ENCODE measurements at places on chromosomes 2 and 18.

DNA sequence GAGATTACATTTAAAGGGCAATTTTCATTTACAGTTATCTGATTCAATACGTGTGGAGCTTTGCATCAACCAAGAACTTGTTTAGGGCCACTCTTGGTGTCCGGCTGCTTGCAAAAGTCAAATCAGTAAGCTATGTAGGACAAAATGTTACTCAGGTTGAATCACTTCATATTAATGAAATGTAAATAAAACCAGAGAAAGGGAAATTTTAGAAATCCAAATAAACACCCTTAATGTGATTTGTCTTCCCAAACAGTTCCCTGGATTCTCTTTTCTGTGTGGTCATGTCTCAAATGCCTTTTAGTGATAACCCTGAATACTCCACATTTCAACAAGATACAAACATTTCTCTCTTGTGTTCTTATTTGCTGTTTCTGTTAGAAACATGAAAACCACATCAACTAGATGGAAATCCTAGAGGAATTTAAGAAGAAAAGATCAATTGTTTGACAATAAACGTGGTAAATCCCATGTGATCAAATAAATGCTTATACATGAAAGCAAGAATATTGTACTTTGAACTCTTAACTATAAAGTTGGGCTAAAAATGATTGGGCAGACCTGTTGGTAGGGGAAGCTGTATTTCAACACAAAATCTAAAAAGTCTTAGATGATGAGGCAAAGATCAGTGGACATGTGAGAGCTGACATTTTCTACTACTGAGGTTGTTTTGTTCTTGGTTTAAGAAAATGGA lies 101.3 kb downstream of the CDC42EP3 start:
- DNase-seq, result no peak

DNA sequence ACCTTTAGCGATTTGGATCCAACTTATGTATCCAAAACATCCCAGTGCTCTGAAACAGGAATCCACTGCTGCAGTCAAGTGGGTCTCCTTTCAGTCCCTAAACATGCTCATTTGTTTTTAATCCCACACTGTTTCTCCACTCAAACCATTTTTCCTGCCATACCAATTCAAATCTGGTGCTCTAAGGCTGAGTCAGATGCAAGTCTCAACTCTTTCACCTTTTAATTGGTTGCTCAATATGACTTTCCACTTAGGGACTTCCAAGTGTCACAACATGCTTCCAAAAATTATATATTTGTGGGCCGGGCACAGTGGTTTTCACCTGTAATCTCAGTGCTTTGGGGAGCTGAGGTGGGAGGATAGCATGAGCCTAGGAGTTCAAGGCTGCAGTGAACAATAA lies 113.4 kb upstream of the TANK start:
- no peak for DNase-seq

GRCh38 chr2:196218106-196218505 lies 46.7 kb upstream of the STK17B start:
- no peak for DNase-seq

- no peak for DNase-seq
These were observed 42.0 kb upstream of the MSH2 start for GRCh38 chr2:47360927-47361326.

GRCh38 chr2:162465430-162465829 lies 121.5 kb downstream of the GCA start:
- no peak for DNase-seq

DNA sequence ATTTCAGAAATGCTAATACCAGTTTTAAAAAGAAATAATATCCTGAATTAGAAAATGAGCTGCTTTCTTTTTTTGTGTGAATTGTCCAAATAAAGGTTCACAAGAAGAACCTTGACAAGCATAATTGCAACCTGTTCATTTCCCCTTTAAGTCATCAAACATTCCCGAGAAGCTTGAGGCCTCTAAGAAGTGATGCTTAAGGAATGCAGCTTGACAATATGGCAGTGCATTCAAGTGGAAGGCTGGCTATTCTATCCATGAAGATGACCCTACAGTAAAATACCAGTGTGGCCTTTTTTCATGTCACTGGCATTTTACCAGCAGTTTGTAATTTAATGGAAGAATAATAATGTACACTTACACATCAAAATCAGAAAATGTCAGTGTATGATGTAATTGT lies 216.7 kb downstream of the CTNNA2 start:
- DNase-seq, result no peak

DNA sequence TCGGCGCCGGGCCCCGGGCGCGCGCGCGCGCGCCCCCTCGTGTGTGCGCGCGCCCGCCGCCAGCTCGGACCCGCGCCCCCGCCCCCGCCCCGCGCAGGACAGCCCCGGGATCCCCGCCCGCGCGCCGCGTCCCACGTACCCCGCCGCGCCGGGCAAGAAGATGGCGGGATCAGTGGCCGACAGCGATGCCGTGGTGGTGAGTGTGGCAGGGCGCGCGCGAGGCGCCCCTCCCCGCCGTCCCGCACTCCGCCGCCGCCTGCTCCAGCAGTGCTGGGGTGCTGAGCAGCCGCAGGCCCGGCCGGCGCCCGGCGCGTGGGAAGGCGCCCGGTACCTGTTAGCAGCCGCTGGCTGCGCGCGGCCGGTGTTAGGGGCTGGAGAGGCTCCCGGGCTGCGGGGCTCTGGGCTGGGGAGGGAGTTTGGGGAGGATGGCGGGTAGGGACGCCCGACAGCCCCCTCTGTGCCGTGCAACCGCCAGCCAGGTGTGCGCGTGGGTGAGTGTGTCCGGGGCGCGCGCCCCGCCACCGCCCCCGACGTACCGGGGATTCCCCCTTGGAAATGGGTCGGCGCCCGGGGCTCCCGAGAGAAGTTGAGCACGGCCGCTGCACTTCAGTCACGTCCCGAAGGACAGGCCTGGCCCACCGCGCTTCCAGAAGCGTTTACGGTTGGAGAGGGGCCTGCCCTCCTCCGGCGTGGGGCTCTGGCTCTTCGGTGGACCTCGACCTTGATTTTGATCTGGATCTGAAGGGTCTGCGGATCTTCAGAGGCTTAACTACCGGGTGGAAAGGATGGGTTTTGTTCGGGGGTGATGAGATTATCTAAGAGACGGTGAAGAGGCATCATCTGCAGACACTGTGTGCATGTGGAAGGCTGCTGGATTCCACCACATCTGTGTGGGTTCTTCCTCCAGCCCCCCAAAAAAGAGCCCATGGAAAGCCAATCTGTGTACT lies 697 bp downstream of the LGALSL start:
- DNase-seq, result peak; percentile 42

DNA sequence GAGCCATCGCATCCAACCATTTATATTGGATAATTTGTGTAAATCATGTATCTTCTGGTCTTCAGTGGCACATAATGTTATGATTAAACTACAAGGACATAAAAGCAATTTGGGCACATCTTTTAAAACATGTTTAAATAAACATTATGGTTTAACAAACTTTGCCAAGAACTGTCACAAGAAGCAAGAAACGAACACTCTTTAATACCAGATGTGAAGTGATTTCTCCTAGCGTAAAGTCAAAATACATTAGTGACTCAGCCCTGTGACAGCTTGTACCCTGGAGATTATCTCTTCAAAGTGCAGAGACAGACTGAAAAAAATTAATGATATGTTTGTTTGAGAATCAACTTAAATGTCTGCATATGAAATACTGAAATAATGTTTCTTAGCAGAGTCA lies 39.9 kb downstream of the DSEL start:
- DNase-seq, result no peak

GRCh38 chr2:42035241-42035640 lies 12.6 kb upstream of the PKDCC start:
- DNase-seq, result no peak

GRCh38 chr2:39093218-39093898 lies 27.5 kb downstream of the SOS1 start:
- no peak for DNase-seq

GRCh38 chr2:222058819-222059445 lies 239.9 kb downstream of the PAX3 start:
- DNase-seq, result no peak

GRCh38 chr2:190973726-190974628 lies 40.0 kb downstream of the STAT1 start:
- DNase-seq, result no peak

GRCh38 chr2:237281836-237282306 lies 132.1 kb downstream of the COL6A3 start:
- DNase-seq, result no peak

DNA sequence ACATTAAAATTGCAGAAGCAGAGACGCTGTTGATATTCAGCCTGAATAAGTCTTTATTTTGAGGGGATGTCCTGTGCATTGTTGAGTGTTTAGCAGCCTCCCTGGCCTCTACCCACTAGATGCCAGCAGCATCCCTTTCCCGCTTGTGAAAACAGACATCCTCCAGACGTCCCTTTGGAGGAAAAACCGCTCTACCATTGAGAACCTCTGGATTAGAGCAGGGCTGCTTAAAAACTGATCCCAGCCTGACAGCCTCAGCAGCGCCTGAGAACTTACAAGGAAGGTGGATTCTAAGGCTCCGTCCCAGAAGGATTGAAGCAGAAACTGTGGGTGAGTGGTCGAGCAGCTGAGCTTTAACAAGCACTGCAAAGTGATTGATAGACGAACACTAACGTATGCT lies 349.7 kb downstream of the CYRIA start:
- DNase-seq, result no peak

DNA sequence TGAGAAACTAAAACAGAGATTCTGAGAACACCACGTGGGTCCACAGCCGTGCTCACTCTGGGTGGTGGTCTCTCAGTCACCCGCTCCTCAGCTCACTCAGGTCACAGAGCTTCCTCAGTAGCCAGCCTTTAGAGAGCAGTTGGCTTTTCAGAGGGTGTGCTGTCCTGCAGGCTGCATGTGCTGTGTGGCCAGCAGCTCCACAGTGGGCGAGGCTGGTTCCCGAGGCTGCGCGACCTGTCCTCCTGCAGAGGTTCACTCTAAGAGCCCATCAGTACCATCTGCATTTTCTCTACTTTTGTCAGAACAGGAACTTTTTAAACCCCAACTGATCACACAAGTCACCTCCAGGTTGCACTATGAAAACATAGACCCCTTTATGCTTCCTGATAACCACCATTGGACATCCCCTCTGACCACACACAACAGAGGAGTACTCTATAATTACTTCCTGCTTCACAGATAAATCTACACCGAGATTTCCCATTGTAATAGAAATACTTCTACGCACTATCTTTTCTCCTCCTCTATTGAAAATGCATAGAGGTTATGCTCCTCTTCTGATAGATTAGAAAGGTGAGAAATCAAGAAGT lies 93.1 kb downstream of the GYPC start:
- DNase-seq, result no peak

DNA sequence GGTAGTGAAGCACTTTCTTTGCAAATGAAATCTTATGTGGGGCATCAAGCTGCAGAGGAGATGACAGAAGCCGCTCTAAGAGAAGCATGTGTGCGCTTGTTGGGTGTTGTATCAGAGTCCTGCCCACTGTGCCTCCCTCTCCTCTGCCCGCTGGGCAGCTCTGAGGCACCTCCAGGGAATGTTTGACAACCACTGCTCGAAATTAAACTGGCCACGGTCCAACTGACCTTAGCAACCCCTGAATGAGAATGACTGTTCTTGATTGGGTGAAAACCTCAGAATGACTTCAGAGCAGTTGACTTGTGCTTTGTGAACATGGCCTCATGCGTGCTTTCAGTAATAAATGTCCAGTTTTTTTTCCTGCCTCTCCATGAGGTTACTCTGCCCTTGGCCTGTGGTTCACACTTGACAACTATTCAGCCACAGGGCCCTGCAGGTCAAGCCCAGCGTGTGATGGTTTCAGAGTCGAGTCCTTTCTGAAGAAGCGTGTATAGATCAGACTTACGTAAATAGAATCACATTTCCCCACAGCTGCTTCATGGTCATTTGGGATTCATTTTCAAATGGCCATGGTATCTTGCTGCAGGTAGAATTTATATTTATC lies 94.9 kb downstream of the SLC4A3 start:
- no peak for DNase-seq

DNA sequence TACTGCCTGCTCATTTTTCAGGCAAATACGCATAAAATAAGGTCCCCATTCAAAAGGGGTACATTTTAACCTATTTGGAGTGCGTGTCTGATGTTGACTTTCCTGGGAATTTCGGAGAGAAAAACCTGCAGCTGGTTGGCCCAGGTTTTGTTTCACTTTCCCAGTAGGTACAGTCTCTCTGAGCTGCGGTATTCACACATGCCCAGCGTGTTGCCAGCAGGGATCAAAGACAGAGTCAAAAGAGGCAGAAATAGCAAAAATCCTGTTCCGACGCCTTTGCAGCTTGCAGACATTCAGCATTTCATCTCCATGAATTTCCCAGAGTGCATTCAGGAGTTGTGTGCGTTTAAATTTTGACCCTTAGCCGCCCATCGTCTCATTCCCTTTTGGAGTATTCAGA lies 855.4 kb upstream of the CELF4 start:
- DNase-seq, result no peak

DNA sequence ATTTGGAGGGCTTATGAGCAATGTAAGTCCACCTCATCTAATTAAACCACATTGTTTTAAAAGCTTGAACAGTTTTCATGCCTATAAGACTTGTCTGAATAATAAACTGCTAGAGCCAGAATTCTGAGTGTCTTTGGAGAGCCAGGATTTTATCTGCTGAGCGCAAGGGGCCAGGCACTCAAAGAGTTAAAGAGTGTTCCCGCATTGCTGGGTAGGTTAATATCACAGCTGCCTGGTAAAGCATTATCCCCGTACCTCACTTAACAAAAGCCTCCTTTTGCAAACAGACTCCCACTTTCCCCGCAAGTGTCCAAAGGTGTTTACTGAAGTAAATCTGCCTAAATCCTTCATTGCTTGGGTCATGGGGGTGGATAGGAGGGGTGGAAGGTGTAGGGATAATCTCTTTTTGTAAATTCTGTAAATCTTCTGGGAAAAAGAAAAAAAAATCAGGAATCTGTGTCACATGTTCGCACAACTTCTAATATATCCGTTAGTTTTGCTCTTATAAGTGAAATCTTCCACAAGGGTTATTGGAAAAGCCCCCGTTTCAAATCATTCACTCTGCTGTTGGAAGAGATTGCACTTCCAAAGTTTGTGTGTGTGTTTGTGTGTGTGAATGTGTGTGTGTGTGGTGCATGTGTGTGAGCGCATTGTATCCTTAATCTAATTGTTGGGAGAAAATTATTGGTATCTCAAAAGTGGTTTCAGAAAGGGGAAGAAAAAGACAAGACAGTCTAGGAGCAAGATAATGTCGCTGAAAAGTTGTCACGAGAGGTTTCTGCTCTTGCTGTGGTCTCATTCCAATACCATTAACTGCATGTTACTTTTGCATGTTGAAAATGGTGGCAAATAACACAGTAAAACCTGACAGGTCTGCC lies 10.7 kb downstream of the ZEB2 start:
- no peak for DNase-seq

All from stimulated activated CD4-positive, alpha-beta T cell treated with anti-CD3 and anti-CD28 coated beads, Interleukin-12 subunit alpha, Interleukin-12 subunit beta, amount 100 ng/mL, for 4 hours (primary cell).